Stimulated activated CD8-positive, alpha-beta memory T cell treated with anti-CD3 and anti-CD28 coated beads, Interleukin-4, amount 100 ng/mL, for 24 hours (primary cell): ENCODE measurements at places on chromosomes 16 and 17.

GRCh38 chr17:71666047-71666446 is 454.8 kb upstream of the SOX9 start:
- DNase-seq, result no peak

GRCh38 chr17:57050306-57050705 is 34.7 kb upstream of the AKAP1 start:
- DNase-seq, result no peak

- no peak for DNase-seq
These were observed 476 bp upstream of the LPCAT2 start for GRCh38 chr16:55508271-55508921.

GRCh38 chr16:29898804-29899515 is 390 bp downstream of the SEZ6L2 start:
- DNase-seq, result no peak

DNA sequence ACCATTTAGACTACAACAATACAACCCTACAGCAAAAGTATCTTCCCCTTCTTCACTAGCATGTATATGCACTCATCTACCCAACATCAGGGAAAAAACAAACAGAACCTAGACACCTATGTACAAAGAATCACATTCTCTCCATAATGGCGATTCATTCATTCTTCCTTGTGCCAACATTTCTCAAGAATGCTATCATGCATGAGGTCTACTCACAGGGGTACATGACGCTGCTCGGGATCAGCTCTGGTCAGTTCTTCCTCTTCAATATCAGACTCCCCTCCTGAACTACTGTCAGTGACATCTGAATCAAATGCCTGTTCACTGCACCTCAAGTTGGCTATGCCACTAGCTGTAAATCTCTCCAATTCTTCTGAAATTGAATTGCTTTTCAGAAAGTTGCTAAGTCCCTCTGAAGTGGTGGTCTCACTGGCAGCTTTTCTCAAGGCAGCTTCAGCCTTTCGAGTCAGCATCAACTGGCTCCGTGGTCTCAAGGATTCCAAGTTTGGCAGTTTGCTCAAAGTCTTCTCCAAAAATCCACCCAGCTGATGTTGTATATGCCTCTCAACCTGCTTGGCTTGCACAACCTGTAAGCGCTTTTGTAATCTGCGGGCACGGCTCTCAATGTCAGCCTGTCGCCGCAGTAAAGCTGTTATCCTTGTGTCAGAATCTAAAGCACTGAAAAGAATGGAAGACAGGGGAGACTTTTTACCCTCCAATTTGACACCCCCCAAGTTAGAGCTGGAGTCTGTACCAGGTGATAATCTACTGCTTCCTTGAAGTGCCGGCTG is 22.4 kb downstream of the KANSL1 start:
- DNase-seq, result no peak
